ENCODE measurements at places on chromosomes 7 and 10. TPM values are rescaled to one million over a fixed set of nuclear protein-coding genes. Genes with fewer than 3 reads are reported as not detected.

DNA sequence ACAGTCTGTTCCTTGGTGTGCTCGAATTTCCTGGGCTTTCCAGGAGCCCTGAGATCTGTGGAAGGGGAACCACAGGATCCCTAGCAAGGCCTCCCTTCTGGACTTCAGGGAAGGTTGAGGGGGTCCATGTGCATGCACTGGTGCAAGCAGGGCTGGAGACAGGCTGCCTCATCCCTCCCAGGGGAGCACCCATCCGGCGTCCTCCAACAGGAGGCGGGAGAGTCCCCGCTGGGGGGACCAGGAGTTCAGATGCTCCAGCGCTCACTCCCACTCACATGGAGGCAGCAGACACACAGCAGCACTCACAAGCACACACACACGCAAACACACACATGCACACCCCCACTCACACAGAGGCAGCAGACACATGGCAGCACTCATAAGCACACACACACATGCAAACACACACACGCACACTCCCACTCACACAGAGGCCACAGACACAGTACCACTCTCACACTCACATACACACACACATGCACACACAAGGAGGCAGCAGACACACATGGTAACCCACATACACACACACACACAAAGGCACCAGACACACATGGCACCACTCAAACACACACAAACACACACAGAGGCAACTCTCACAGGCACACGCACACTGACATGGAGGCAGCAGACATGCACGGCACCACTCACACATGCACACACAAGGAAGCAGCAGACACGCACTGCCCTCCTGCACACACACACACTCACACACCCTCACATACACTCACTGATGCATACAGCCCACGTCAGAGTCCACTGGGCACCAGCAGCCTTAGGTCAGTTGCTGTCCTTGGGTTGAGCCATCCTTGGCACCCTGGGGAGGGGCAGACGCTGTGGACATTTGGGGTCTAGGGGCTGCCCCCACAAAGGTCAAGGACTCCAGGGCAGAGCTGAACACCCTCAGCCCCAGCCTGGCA is 247.0 kb upstream of the PPP2R2D start:
- H3K36me3 ChIP-seq = no peaks in the 10 kb centered on the region
- H3K4me3 ChIP-seq = no peak overlapping the region
- H3K27ac ChIP-seq = no peak overlapping the region
- H3K27me3 ChIP-seq = no peaks in the 10 kb centered on the region
- no peaks in the 10 kb centered on the region for H3K4me1 ChIP-seq

DNA sequence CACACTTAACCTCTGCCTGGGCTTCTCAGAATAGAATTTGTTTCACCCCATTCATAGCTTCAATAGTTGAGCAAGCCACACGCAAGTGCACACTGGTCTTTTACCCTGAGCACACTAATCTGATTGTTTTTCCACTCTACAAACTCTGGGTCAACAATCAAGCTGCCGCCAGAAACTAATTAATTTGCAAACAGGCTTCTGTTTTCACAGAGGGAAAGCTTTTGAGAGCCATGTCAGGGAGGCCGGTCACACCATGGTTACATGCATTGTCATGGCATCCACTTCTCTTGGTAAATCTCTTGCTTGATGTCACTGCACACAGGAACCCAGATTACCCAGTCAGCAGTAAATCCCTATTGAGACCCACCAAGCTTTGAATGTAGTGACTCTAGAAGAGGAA is 154.2 kb downstream of the SEMA3A start:
- no peaks in the 10 kb centered on the region for H3K27me3 ChIP-seq
- no peak overlapping the region for H3K27ac ChIP-seq
- no peak overlapping the region for H3K4me3 ChIP-seq
- H3K36me3 ChIP-seq = no peaks in the 10 kb centered on the region

- no peak overlapping the region for H3K4me3 ChIP-seq
- H3K27me3 ChIP-seq = no peaks in the 10 kb centered on the region
- no peaks in the 10 kb centered on the region for H3K36me3 ChIP-seq
- H3K4me1 ChIP-seq = no peaks in the 10 kb centered on the region
- H3K27ac ChIP-seq = no peak overlapping the region
- DNase-seq = no peak
Observed at GRCh38 chr10:132975831-132976682, 33.7 kb upstream of the CFAP46 start.

- H3K27me3 ChIP-seq = no peaks in the 10 kb centered on the region
- H3K27ac ChIP-seq = no peak overlapping the region
- DNase-seq = no peak
- no peaks in the 10 kb centered on the region for H3K36me3 ChIP-seq
- no peak overlapping the region for H3K4me3 ChIP-seq
Observed at GRCh38 chr7:21086688-21087087, 300.0 kb upstream of the SP8 start.

GRCh38 chr7:123993996-123994395 is 38.9 kb downstream of the TMEM229A start:
- no peak overlapping the region for H3K27ac ChIP-seq
- no peaks in the 10 kb centered on the region for H3K36me3 ChIP-seq
- no peaks in the 10 kb centered on the region for H3K4me1 ChIP-seq
- H3K27me3 ChIP-seq = no peaks in the 10 kb centered on the region
- H3K4me3 ChIP-seq = no peak overlapping the region

DNA sequence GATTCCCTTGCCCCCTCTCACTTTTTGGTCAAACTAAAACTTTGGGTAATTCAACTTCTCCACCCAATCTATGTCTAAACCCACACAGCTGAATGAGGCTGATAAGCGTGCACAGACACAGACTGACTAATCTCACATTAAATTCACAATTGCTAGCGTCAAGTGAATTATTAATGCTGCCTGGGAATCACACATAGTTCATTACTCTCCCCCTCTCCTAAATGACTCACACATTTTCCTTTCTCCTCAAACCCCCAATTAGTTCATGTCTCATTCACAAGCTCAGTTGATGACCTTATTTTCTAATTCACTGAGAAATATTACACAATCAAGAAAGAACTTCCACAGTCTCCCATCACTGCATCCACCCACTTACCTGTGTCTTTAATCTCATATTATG is 14.5 kb downstream of the KLF14 start:
- no peak for DNase-seq
- H3K27ac ChIP-seq = no peak overlapping the region
- H3K27me3 ChIP-seq = no peaks in the 10 kb centered on the region
- no peak overlapping the region for H3K4me3 ChIP-seq

DNA sequence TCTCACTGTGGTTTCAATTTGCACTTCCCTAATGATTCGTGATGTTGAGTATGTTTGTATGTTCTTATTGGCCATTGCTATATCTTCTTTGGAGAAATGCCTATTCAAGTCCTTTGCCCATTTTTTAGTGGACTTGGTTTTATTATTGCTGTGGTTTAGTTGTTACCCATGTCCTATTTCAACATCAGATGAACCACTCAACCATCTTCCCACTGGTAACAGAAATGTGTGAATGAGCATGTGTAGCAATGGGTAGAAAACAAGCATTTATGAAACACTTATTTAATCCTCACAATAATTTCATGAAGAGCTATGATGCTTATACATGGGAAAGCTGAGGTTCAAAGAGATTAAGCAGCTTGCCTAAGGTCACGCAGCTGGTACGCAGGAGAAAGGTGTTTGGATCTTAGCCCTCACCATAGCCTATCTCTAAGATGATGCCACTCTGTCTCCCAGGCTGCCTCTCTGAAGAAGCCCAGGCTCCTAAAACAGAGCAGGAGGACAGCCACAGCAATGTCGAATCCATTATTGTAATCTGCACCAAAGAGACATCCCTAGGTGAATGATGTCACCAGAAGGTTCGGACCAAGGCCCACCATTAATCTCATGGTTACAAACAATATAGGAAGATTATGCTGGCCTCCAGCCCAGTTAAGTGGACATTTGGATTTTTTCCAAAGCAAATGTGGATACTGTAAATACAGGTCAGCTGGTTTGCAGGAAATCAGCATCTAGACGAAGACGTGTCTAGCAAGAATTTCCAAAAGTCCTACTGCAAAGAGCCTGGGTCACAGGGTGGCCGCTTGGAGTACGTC is 447.6 kb upstream of the ZMIZ1 start:
- H3K4me3 ChIP-seq = no peak overlapping the region
- H3K27me3 ChIP-seq = no peaks in the 10 kb centered on the region
- H3K4me1 ChIP-seq = peaks cover 11% of the 10 kb centered on the region
- H3K36me3 ChIP-seq = no peaks in the 10 kb centered on the region
- H3K27ac ChIP-seq = no peak overlapping the region
- DNase-seq = no peak

PKD1L1 gene
- total RNA-seq = 0.40 TPM

C10orf71 gene
- total RNA-seq = not detected

CARD11 gene
- 5.0 TPM for total RNA-seq

KCNMA1 gene
- total RNA-seq = 23.2 TPM

TMEM178B gene
- total RNA-seq = 0.17 TPM

EPO gene
- total RNA-seq = not detected
